Astrocyte of the spinal cord (primary cell): ENCODE measurements at places on chromosomes 1 and 21.

DNA sequence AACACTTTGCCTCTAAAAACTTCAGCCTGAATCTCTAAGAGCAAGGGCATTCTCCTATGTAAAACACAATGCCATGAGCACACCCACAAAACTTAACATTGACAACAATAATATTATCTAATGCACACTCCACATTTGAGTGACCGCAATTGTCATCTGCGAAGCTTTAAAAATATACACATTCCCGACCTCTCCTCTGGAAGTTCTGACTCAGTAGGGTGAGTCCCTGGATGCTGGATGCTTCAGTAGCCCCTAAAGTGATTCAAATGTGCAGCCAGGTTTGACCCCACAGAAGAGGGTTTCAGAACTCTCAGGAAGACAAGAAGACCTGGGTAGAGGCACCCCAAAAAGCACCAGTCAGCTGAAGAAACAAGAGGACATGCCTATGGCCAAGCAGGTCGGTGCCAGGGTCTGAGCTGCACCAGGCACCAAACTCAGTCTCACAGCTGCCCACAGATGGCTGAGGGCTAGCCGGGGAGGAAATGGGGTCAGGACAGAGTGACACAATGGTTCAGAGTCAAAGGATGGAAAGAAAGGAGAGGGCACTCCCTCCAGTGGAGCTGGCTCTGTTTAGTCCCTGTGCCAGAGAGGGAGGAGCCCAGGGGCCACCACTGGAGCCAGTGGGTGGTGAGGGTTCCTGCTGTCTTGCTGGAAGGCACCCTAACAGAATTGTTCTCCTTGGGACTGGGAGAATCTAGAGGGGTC, 17.4 kb downstream of the PIK3C2B start:
- no peak for DNase-seq

- DNase-seq = no peak
Measured at GRCh38 chr1:210817385-210818275, 316.3 kb downstream of the KCNH1 start.

GRCh38 chr21:33244779-33245105, 15.0 kb downstream of the IFNAR2 start:
- no peak for DNase-seq

- DNase-seq = no peak
Measured at GRCh38 chr1:21903638-21904453, 33.3 kb downstream of the HSPG2 start.

DNA sequence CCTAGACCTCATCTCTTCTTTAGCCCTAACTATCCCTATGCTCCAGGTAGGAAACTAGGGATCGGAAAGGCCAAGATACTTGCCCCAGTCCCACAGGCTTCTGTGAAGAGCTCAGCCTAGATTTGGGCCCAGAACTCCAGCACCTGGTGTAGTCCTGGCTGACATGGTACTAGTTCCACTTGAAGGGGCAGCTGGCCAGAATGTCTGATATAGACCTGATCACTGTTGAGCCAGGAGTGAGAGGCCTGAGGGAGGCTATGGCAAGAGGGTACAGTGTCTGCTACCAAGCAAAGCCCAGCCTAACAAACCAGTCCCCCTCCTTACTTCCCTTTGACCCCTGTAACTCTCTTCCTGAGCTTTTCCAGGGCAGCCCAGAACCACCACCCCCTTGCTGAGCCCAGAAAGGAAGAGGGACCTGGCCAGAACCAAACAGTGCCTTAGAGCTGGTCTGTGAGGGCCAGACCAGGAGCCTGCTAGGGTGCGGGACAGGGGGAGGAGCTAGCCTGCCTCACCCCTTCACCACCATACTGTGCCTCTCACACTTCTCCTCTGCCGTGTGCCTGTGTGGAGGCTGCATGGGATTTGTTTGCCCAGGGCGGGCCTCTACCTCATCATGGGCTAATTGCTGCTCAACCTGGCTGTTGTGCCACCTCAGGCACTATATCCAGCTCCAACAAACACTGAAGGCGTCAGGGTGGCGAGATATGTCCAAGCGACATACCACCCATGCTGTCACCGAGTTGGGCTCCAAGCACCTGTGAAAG, 10.9 kb downstream of the POMGNT1 start:
- DNase-seq = no peak

DNA sequence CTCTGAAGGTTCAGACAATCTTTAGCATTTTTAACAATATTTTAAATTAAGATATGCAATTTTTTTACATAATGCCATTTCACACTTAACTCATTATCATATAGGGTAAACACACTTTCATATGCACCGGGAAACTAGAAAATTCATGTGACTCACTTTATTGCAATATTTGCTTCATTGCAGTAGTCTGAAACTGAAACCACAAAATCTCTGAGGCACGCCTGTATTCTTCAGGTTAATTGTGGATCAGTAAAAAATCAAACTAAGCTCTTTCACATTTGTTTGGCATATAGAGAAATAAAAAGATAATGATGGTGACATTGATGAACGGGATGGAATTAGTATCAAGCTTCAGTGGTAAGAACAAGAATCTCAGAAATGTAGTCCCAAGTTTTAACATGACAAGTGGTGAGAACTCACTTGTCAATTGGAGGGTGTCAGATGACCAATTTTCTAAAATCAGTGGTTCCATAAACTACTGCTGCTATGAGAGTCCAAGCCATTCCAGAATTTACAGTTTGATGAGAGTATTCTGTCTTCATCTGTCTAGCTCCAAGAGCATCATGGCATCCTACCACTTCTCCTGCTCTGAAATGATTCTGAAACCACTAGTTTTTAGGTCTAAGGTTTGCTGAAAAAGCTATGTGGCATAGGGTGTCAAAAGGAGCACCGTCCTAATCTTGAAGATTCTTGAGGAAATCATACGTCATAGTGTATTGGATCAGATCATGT, 281.0 kb downstream of the PTPRC start:
- peak; percentile 37 for DNase-seq

- no peak for DNase-seq
Measured at GRCh38 chr1:172753964-172754363, 95.1 kb downstream of the FASLG start.

GRCh38 chr1:155182052-155182550, 8.5 kb downstream of the TRIM46 start:
- no peak for DNase-seq

DNA sequence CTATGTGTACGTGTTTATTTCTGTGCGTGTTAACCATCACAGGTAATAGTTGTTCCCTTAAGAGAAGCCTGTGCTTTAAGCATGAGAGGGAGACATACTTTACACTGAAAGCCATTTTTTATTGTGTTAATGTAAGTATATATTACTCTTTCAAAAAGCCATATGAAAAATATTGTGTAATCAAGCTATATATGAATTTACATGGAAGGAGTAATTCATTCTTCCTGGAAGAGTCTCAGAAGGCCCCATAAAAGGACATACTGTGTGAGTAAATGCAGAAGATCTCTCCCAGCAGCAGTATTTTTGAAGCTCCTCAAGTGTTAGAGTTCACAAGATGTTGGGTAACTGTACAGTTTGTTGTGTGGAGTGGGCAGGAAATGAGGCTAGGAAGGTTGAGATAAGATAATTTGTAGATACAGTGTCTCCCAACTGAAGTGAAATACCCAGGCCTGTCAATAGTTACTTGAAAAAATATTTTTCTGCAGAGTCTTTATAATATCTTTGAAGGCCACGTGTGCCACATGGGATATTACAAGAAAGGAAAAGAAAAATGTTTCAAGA, 138.3 kb downstream of the PTGER3 start:
- no peak for DNase-seq

GRCh38 chr1:197868751-197869489, 33.5 kb upstream of the C1orf53 start:
- DNase-seq = peak; percentile 76

DNA sequence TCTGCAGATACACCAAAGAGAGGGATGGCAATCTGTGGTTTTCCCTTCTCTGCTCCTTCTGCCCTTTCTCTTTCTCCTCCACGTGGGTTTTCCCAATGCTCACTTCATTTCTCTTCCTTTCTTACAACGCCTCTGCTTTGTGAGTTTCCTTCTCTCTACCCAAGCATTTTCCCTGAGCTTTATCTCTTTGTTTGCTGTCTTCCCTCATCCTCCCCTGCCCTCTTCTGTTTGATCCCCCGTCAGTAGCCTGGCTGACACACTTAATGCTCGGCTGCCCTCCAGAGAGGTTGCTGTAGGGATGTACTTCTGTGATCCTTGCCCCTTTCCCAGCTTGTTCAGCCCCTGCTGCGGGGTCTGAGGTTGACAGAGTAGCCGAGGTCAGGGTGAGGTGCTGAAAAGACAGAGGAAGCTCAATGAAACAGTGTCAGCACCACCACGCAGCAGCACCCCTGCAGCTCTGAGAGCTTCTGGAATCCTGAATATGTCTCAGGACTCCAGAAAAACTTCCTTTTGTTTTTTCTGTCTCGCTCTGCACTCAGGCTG, 6.0 kb downstream of the EDARADD start:
- no peak for DNase-seq

- DNase-seq = no peak
Measured at GRCh38 chr1:169472738-169473137, 13.0 kb downstream of the SLC19A2 start.

DNA sequence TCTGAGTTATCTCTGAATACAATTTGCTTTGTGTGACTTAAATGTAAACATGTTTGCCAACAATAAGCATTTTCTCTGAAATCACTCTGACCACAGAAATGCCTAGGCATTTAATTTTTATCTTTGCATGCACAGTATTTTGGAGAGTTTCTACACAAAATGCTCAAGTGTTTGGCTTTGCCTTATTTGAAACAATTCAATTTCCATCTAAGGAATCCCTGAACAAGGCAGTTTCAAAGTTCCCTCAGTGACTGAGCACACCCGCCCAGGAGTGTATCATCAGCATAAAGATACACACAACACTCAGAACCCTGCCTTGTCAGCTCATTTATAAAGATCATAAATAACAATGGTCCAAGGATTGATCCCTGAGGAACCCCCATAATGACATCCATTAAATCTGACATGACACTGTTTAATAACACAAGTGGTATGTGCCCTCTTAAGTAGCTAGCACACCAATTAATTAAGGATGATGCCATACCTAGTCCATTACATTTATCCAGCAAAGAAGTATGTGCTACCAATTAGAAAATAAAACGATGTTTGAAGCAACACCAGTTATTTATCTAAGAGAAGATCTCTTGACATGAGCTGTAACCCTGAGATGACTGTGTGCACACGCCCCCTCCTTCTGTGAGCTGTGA, 585.8 kb downstream of the ADGRL2 start:
- no peak for DNase-seq

DNA sequence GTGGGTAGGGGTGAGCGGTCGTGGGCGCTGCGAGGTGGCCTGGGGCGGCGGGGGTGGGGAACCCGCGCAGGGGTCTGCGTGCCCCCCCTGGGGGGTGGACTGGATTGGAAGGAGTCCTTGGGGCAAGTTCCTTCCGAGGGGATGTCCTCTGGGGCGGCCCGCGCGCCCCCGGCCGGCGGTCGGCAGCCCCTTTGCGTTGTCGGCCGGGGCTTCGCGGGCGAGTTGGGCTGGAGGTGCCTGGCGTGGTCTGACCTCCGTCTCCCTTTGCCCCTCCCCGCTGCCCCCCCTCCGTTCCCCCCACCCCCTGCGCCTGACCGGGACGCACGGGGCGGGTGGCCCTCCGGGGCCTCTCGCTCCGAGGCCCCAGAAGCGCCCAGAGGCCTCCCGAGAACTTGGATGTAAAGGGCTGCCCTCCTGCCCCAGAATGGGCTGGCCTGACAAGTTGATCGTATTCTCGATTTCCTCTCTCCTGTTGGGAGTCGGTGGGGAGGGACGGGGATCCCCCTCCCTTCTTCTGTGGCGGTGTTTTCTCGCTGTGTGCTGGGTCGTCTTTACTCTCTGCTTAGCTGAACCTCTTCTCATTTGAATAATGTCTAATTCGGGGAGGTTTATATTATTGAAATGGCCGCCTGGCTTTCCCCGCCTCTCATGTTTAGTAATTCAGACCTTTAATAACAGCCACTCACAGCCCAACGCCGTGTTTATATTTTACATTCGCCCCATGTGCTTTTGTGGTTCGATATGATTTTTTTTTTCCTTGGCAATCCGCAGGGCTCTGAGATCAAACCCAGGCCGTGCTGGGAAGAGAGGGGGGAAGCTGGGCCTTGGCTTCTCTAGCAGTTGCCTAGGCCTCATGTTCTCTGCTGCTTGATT, 1.3 kb downstream of the POU2F1 start:
- DNase-seq = peak; percentile 82

GRCh38 chr1:60461925-60462595, 388.5 kb upstream of the C1orf87 start:
- peak; percentile 4 for DNase-seq

- DNase-seq = no peak
Measured at GRCh38 chr1:4549930-4550329, 104.5 kb upstream of the AJAP1 start.

GRCh38 chr1:56584910-56585528, 5.7 kb upstream of the PLPP3 start:
- peak; percentile 77 for DNase-seq

GRCh38 chr1:174652569-174653280, 205.0 kb downstream of the GPR52 start:
- no peak for DNase-seq

- DNase-seq = no peak
Measured at GRCh38 chr21:46229133-46229922, 754 bp upstream of the LSS start.

DNA sequence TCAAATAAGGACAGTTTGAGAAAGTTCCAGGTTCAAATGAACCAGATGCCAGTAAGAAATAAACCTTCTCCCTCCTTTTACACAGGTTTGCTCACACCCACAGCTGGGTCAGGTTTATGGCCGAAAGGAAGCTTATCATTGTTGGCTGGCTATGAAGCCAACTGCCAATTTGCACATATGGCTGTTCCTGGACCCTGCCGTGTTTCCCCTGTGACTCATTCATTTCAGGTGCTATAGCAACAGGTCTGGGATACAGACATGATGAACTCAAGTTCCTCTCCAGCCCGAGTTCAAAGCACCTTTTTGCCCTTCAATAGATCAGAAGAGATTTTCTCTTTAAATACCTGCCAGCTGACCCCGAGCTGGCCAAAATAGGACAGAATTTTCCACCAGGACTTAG, 134.4 kb upstream of the SMYD2 start:
- no peak for DNase-seq

GRCh38 chr21:16264319-16264718, 534.5 kb downstream of the USP25 start:
- DNase-seq = no peak

GRCh38 chr1:15329104-15329820, 80.4 kb upstream of the EFHD2 start:
- DNase-seq = no peak

GRCh38 chr1:201655243-201655642, 116.3 kb downstream of the NAV1 start:
- DNase-seq = peak; percentile 84

DNA sequence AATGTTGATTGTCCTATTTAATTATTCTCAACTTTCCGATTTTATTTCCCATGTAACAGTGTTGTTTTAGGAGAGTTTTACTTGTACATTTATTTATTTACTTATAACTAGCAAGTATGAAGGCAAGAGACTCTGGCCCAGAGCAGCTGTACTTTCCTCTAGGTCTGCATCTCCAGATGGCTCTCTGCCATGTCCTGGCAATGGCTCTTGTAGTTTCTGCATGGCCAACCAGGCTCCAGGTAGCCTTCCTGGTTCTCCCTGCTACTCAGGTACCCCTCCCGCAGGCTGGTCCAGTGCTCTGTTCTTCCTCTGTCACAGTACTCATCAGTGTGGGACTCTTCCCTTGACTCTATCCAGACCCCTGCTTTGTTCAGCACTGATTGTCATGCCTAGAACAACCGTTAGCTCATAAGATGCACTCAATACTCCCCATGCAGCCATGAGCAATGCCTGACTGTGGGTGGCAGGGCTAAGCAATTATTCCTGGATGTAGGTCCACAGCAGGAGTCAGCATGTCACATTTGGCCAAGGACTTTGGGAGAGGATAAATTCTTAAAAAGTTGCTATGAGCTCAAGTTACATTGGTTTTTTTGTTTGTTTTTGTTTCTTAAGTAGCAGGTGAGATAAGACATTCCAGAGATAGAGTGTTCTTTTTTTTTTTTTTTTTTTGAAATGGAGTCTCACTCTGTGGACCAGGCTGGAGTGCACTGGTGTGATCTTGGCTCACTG, 10.9 kb upstream of the IL20 start:
- DNase-seq = peak; percentile 14
